ENCODE measurements at places on chromosomes 13 and 19.
A peak's percentile ranks its signal among the peaks of the same experiment; 100 is the strongest.

DNA sequence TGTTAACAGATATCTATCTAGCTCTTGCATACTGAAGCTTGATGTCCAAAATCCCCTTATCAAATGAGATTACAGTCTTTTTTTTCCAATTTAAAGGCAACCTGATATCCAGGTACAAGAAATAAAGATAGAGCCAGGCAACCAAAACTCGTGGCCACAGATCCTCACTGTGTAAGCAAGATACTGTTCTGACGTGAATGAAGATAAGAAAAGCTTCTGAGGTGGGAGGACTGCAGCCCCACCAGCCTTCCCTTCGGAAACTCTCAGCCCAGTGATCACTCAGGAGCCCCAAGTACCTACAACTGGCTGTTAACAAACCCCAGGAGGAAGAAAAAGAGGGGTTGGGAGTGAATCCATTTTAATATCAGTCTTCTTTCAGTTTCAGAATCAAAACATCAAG, 191.6 kb downstream of the EFNB2 start:
- no peak for DNase-seq

DNA sequence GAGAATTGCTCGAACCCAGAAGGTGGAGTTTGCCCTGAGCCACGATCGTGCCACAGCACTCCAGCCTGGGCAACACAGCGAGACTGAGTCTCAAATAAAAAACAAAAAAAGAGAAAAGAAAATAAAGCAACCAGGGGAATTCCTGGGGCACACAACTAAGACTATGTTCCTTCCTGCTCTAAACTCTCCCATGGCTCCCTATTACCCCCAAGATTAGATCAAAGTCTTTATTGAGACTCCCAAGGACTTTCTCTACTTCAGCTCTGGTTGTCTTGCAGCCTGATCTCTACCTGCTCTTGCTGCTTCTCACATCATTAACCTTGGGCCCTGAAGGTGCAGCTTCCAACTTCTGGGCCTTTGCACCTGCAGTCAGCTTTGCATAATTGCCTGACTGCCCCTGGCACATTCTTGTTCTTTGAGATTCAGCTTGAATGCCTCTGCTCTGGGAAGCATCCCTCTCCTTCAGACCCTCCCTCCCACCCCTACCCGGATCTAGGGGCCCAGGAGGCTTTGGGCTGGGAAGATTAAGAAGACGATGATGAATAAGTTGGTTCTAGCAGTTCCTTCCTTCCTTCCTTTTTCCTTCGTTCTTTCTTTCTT, 16.8 kb upstream of the CERS4 start:
- DNase-seq: no peak

DNA sequence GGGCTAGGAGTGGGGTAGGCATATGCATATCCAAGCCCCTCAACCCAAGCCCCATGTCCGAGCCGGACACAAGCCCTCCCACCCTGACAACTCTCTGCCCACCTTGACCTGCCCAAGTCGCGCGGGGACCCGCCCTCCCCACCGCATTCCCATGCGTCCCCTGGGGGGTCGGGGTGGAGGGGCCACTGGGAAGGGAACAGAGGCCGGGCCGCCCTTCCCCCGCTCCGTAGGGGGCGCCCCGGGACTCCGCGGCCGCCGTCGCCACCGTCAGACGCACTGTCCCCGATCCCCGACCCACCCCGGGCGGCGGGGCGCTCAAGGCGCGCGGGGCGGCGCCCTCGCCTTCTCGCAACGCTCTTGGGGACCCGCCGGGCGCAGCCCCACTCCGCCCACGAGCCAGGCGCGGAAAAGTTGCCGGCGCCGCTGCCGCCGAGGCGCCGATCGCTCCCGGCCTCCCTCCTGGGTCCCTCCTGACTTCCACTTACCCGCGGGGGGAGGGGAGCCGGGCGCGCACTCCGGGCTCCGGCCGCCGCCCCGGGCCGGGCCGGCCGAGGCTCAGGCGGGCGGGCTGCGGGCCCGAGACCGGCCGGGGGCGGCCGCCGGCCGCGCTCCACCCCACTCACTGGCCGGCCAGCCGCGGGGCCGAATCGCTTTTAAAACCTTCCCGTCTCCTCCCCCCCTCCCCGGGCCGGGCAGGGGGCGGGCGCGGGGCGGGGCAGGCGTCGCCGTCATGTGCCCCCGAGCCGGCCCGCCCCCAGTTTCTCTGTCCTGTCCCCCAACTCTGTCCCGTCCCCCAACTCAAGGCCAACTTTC, 34.4 kb upstream of the NANOS3 start:
- peak; percentile 88 for DNase-seq

DNA sequence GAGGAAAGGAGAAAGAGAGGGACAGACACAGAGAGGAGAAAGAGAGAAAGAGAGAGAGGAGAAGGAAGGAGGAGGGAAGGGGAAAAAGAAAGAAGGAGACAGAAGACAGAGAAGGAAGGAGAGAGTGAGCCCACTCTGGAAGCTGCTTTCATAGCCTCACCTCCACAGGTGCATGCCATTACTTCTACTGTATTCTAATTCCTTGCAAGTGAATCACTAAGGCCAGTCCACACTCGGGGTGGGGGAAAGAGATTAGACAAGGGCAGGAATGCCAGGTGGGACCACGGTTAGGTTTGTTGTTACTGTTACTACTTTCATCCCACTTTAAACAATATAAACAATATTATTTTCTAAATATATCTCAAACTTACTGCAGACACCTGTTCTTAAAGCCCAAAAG, 684.5 kb upstream of the ARGLU1 start:
- DNase-seq: no peak

DNA sequence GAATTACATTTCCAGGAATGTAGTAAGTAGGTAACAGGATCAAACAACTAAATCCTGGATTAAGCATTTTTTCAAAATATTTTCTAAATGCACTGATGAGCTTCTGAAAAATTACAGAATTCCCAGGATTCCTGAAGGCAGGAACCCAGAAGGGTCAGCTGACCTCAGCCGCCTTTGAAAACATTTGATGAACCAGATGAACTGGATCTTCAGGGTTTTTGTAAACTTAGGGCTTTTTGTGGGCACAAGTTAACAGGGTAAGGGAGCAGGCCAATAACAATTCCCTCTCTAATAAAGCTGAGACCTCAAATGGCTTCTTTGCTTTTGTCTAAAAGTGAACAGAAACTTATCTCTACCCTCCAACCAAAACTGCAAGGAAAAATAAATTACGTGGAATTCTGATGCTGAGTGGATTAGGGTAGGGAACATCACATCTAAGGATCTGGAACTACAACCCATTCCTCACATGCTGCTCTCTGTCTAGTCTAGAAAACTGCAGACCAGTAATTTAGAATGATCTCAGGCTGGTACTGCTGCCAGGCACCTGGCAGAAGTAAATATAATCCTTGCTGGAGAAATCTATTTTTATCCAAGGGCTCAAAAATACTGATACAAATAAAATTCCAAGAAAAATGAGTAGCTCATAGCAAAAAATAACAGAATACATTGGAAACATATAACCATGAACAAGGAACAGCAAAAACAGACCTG, 48.2 kb upstream of the N4BP2L1 start:
- DNase-seq: no peak

DNA sequence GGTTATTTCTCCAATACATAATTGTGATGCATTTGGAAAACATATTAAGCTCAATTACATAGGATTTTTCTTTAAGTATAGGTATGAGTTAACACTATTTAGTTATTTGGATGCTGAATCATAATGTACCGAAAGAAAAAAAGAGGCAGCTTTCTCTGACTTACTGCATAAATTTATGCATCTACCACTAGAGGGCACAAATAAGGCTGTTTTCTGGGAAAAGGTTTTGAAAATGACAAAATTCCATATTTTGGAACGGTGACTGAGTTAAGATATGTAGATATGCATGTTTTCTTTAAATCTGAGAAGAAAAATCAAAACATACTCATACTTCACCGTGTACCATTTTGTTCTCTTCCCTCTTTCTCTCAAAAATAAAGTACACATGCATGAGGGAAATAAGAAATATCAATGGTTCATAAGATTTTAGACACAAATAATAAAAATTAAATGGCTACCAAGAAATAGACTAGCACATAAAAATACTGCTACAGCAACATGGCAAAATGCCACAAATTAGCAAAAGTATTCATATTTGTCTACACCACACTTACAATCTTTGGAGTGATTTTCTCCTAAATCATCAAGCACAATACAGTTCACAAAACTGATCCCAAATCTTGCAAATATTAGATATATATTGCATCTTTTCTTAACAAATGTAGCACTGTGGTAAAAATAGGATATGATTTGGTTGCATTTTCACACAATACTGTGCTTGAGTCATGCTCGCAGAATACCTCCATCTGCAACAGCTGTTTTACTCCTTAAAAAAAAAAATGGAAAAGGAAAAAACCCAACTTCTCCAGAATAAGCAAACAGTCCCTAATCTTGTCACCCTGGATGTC, 260.0 kb downstream of the FGF14 start:
- DNase-seq: no peak

- DNase-seq: no peak
Observed at GRCh38 chr13:111177081-111177711, 62.1 kb downstream of the ARHGEF7 start.

- no peak for DNase-seq
Observed at GRCh38 chr13:21898945-21899344, 228.1 kb downstream of the FGF9 start.

- DNase-seq: peak; percentile 54
Observed at GRCh38 chr13:75326173-75327134, 155.5 kb downstream of the TBC1D4 start.

Measured in inflammatory macrophage (primary cell).